Muscle of leg (tissue), 16 donors: ENCODE measurements at places on chromosomes 2 and 18. TPM values are rescaled to one million over a fixed set of nuclear protein-coding genes. Genes with fewer than 3 reads are reported as not detected.
A peak's percentile ranks its signal among the peaks of the same experiment; 100 is the strongest.

CFAP65 gene
- not detected for polyA plus RNA-seq

DNA sequence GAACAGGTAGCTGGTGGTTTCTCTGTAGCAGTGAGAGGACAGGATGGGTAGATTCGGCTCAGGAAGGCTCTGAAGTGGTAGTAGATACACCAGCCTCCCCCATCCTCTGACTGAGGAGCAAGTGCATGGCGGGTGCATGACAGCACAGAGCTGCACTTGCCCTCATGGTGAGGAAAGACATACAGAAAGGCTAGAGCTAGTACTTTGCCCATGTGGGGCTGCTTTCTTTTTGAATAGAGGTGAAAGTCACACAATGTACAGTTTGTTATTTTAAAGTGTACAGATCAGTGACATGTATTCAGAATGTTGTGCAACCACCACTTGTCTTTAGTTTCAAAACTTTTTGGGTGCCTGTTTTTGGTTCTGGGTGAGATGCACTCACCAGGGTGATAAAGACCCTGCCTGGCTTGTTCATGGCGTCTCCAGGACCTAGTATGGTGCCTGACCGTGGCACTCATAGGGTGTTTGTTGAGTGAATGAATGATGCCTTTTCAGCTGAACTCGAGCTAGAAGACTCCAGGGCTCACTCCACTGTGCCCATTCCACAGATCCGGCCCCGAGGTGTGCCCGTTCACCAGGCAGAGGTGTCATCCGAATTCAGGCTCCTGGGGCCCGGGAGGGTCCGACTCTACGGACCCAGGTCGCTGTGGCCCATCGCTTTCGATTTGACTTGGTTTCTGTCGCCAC is 421 bp upstream of the VAMP5 start:
- H3K4me1 ChIP-seq = peaks cover 47% of the 10 kb centered on the region
- no peaks in the 10 kb centered on the region for H3K36me3 ChIP-seq
- H3K4me3 ChIP-seq = peak overlapping the region; percentile 51
- no peak for DNase-seq

DNA sequence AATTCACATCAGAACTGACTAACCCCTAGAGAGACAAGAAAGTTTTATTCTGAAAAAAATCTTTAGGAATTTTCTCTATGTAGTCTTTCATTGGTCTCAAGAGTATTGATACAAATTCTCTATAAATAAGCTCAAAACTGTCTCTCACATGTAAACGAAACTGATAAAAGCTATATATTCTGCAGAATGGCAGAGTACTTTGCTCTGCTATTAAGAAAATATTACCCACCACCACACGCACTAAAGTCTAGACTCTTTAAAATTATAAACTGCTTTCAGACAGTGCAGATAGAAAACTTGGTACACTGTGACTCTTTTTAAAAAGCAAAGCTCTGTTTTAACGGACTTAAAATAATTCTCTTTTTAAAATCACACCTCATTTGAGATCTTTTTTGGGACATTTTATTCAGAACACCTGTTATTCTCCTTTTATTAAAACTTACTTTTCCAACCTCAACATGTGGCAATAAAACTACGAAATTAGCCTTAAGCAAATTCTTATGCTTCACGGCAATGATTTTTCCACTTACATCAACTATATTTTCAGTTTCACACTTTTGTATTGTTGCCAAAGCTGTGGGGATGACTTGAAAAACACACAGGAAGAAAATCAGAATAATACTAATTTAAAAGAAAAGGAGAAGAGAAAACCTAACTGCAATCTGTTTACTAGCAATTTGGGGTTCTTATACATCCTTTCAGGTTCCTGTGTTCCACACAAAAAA is 58.0 kb downstream of the CCDC88A start:
- H3K27ac ChIP-seq = no peak overlapping the region
- peaks cover 2% of the 10 kb centered on the region for H3K36me3 ChIP-seq
- no peaks in the 10 kb centered on the region for H3K4me1 ChIP-seq

GRCh38 chr2:61949714-61950560 is 44.5 kb downstream of the COMMD1 start:
- no peaks in the 10 kb centered on the region for H3K36me3 ChIP-seq
- H3K4me3 ChIP-seq = no peak overlapping the region
- no peak overlapping the region for H3K27ac ChIP-seq
- no peaks in the 10 kb centered on the region for H3K27me3 ChIP-seq
- no peak for DNase-seq

DNA sequence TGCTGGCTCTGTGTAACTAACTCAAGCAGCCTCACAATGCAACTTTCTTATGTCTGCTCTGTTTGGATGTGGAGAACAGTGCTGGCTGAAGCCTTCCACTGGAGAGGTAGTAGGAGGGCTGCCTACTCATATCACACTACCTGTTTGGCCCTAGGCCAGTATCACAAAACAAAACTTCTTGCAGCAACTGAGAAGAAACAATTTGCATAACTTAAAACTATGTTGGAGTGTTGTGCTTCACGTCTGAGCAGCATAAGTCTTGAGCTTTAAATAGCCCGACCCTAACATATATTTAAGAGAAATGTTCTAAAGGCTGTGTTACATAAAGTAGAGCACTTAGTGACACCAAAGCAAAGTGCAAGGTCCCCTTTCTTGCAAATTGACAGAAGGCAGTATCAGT is 204.9 kb upstream of the ACVR2A start:
- H3K27ac ChIP-seq = no peak overlapping the region
- peaks cover 12% of the 10 kb centered on the region for H3K4me1 ChIP-seq
- H3K4me3 ChIP-seq = no peak overlapping the region
- H3K36me3 ChIP-seq = no peaks in the 10 kb centered on the region
- H3K27me3 ChIP-seq = no peaks in the 10 kb centered on the region
